ENCODE measurements at places on chromosomes 4 and X. TPM values are rescaled to one million over a fixed set of nuclear protein-coding genes. Genes with fewer than 3 reads are reported as not detected.
A peak's percentile ranks its signal among the peaks of the same experiment; 100 is the strongest.

GRCh38 chr4:77451530-77451929 lies 154.1 kb upstream of the CXCL13 start:
- DNase-seq = no peak

- no peak for DNase-seq
Measured at GRCh38 chrX:139640259-139640658, 67.7 kb downstream of the MCF2 start.

GRCh38 chr4:110193822-110194761 lies 4.3 kb downstream of the ELOVL6 start:
- DNase-seq = peak; percentile 50

The ETDB gene
- not detected for total RNA-seq

The BEX5 gene
- 1.2 TPM for total RNA-seq

The MAPK10 gene
- 6.3 TPM for total RNA-seq

Measured in heart left ventricle (tissue), 16 donors.